ENCODE measurements at places on chromosomes 7 and 10.

DNA sequence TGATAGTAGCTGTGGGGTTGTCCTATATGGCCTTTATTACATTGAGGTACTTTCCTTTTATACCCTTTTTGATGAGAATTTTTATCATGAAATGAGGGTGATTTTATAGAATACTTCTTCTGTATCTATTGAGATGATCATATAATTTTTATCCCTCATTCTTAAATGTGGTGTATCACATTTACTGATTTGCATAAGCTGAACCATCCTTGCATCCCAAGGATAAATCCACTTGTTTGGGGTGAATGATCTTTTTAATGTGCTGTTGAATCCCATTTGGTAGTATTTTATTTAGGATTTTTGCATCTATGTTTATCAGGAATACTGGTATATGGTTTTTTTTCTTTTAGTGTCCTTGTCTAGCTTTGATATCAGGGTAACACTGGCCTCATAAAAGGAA lies 84.5 kb upstream of the IL6 start:
- no peak for DNase-seq

- no peak for DNase-seq
Measured at GRCh38 chr7:79217976-79218626, 235.4 kb downstream of the MAGI2 start.

DNA sequence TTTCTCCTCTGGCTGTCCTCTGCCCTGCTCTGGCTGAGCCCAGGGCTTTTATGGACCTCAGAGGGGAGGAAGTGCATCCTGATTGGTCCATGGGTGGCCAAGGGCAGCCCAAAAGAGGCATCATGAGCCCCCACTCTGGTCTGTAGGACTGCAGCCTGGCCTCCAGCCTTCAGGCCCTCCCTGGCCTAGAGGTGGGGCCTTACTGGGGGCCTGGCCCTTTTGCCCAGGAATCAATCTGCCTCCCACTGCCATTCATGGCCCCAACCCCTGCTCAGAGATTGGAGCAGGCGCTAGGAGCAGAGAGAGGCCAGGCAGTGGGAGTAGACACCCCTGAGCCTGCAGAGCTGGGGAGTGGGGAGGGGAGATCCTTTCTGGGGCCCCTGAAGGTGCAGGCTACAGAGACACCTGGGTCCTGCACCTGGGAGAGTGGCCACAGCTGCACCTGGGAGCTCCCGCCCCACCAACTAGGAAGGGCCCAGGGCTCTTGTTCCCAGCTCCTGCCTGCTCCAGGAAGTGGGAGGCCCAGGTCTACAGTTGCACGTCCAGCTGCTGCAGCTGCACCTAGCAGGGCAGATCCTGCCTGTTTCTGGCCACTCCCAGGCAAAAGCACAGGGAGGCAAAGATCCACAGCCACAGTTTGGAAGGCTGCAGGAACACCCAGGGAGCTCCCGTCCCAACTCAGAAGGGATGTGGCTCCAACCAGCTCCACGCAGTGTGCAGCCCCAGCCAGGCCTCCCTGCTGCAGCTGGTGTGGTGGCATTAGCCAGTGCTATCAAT lies 6.4 kb upstream of the DYNC2I1 start:
- no peak for DNase-seq

DNA sequence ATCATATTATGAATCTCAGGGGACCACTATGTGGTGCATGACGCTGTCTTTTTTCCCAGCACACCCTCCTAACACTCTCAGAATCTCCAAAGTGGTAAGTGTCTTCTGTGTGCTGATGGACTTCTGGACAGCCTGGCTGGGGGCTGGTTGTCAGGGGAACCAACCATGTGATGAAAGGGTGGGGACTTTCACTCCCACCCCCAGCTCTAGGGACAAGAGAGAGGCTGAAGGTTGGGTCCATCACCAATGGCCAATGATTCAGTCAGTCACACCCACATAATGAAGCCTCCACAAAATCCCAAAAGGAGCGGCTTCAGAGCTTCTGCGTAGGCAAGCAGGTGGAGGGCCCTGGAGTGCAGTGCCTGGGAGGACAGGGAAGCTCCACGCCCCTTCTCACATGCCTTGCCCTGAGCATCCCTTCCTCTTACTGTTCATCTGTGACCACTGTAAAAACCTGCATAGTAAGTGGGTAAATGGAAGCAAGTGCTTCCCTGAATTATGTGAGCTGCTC lies 44.6 kb downstream of the RASGEF1A start:
- DNase-seq: no peak

GRCh38 chr7:77182261-77182660 lies 17.4 kb downstream of the FGL2 start:
- no peak for DNase-seq

GRCh38 chr10:113167702-113168101 lies 217.7 kb downstream of the TCF7L2 start:
- DNase-seq: no peak

DNA sequence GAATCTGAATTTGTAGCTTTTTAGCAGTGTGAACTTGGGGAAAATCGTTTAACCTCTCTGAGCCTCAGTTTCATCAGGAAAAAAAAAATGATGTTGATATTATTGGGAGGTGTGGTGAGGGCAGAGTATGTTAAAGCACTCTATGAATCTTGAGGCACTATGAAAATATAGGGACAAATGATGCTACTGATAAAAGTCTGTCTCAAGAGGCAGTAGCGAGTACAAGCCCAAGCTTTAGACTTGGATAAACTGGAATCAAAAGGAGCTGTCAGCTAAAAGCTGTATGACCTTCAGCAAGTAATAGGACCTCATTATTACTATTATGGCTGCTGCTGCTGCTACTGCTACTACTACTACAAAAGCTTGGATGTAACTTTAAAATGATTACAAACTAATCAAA lies 8.4 kb downstream of the ZNF277 start:
- DNase-seq: no peak

GRCh38 chr7:158027646-158028045 lies 560.0 kb downstream of the PTPRN2 start:
- DNase-seq: no peak

DNA sequence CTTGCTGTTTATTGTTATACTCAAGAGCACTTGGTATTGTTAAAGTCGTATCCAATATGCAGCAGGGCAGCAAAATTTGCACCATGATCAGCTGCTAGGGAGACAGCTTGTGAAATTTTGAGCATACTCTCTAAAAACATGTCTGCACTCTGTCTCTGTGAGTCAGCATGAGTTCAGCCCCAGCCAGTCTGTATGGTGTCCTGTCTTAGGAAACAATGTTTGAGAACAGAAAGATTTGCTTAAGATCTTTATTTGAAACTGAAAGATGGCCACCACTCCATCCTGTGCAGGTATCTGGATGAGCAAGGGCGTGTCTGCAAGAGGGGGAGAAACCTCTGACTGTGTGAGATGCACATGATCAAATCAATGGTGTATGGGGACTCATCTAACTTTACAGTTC lies 97.1 kb downstream of the GNAI1 start:
- DNase-seq: no peak

GRCh38 chr10:113158183-113158582 lies 208.1 kb downstream of the TCF7L2 start:
- DNase-seq: no peak

DNA sequence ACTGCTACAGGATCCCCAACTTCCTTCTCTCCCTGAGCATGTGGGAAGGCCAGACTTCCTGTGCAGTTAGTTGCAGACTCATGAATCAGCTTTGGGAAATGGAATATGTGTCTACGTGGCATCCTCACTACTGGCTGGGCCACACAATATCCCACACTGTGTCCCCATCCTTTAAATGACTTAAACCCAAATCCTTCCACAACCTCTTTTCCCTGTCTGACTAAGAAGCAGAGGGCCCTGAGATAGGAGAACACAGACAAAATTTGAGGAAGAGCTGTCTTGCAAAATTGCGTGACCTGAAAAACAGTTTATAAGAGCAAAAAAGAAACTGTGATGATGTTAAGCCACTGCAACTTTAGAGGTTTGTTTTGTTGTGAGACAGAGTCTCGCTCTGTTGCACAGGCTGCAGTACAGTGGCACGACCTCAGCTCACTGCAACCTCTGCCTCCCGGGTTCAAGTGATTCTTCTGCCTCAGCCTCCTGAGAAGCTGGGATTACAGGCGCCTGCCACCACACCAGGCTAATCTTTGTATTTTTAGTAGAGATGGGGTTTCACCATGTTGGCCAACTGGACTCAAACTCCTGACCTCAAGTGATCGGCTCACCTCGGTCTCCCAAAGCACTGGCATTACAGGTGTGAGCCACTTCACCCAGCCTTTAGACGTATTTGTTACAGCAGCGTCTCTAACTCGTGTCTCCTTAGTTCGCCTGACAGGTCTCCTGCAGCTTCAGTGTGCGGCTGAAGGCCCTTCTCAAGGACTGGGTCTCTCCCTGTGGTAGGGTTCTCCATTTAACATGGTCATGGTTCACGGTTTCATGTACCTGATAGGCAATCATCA lies 46.9 kb upstream of the SFMBT2 start:
- no peak for DNase-seq

GRCh38 chr10:102660888-102661657 lies 16.8 kb downstream of the TRIM8 start:
- DNase-seq: peak; percentile 58

GRCh38 chr10:54800741-54801421 lies at the start of gene PCDH15:
PCDH15 (minus strand) TSS chr10:54801231; CDS start chr10:54664262, 136,969 bp downstream.
- DNase-seq: no peak

DNA sequence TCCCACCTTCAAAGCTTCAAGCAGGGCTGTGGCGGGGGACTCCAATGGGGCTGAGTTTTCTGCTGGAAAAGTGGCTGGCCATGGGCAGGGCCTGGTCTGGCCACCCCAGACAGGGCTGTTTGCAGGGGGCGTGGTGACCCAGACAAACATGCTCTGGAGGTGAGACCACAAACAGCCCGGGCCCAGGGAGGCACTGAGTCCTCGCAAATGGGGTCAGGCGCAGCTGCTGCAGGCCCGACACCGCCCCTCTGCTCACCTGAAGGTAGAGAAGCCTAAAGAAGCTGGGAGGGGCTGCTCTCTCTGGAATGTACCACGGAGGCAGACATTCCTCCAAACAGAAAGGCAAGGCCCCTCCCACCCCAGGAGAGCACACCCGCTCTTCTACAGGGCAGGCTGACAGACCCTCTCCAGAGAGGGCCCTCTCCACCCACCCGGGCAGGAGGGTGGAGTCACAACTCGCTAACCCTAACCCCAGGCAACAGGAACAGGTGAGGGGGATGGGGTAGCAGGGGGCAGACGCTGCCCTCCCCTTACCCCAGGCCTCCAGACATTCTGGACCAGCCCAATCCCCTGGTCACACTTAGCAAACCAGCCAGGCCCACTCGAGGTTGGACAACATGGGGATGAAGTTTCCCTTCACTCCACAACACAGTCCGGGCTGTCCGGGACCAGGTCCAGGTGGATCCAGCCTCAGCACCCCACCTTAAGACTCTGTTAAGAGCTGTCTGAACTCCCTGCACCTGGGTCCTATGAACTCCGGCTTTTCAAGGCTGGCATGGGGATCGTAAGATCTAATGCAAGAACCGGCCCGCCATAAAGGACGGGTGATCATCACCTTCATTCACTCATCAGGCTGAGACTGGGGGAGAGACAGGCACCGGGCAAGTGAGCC lies 32.3 kb downstream of the OAT start:
- no peak for DNase-seq

GRCh38 chr10:46527241-46527811 lies 29.1 kb downstream of the GPRIN2 start:
- DNase-seq: no peak

- no peak for DNase-seq
Measured at GRCh38 chr10:13810568-13810967, 223.8 kb downstream of the PRPF18 start.

- no peak for DNase-seq
Measured at GRCh38 chr10:123715546-123715945, 49.4 kb downstream of the GPR26 start.

DNA sequence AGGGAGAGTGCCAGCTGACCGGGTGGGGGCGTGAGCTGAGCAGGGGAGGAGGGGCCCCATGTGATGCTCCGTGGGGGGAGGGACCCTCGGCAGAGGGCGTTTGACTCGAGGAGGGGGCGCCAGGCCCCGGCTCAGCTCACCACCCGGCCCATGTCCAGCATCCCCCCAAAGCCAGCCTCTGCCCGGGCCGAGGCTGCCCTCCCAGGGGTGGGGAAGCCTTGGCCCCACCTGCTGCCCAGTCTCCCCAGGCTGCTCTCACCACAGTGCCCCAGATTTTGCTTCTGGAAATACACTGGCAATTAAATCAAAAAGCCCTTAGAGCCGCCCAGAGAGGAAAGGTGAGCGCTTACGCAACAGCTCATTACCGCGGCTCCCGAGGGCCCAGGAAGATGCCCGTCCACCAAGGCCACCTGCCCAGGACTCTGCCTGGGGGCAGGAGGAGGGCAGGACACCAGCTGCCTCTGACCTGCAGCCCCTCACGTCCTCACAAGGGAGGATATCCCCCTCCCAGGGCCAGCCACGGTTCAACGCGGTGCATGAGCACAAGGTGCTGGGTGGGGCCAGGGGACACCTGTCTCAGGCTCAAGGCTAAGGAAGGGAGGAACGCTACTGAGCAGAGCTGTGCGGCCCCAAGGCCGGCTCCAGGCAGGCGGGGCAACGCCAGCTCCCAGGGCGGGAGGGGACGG lies 70.0 kb upstream of the INPP5A start:
- DNase-seq: no peak

DNA sequence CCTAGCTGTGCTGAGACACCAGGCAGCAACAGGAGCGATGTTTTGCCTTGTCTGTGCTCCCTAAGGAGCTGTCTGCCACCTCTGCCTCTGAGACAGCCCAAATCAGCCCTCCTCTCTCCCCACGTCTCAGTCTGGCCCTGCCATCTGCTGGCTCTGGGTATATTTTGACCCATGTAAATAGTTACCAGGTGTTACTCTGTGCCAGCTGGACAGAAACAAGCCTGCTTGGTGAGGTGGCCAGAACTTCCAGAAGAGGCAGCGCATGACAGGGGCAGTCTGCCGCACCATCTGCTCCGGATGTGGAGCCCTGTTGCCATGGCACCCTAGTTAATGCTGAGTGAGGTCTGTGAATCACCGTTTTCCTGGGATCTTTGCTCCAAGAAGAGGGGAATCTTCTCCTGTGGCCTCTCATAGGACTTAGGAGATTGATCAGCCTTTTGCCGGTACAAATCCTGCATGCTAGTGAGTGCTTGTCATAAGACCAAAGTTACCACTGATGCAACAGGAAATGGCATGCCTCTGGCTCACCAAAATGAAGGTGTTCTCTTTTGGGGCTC lies 31.8 kb downstream of the GSTO2 start:
- peak; percentile 27 for DNase-seq

GRCh38 chr10:103885617-103886016 lies 30.2 kb upstream of the SH3PXD2A start:
- DNase-seq: no peak

GRCh38 chr7:41912851-41913567 lies 210.1 kb upstream of the INHBA start:
- DNase-seq: no peak

- DNase-seq: peak; percentile 99
Measured at GRCh38 chr7:73578342-73579128, at the start of gene TBL2. TBL2 (minus strand) TSS chr7:73578579; CDS start chr7:73578549, 30 bp downstream.

DNA sequence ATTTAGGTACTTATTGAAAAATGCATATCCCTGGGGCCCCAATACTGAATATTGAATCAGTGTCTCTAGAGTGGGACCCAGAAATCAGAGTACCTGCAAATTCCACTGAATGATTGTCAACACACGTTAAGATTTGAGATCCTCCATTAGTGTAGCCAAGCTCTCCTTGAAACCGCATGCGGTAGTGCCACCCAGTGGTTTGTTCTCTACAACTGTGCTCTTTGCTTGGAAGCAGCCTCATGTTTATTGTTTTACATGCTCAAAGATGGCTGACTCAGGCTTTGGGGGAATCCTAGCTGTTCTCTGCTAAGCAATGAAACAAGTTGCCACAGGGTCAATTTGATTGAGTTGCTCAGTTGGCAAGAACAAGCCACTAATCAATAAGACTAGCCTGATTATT lies 340.2 kb upstream of the CELF2 start:
- DNase-seq: peak; percentile 2

GRCh38 chr10:94879214-94879613 lies 59.2 kb upstream of the CYP2C9 start:
- DNase-seq: no peak
